ENCODE measurements at places on chromosomes 2 and 18.

DNA sequence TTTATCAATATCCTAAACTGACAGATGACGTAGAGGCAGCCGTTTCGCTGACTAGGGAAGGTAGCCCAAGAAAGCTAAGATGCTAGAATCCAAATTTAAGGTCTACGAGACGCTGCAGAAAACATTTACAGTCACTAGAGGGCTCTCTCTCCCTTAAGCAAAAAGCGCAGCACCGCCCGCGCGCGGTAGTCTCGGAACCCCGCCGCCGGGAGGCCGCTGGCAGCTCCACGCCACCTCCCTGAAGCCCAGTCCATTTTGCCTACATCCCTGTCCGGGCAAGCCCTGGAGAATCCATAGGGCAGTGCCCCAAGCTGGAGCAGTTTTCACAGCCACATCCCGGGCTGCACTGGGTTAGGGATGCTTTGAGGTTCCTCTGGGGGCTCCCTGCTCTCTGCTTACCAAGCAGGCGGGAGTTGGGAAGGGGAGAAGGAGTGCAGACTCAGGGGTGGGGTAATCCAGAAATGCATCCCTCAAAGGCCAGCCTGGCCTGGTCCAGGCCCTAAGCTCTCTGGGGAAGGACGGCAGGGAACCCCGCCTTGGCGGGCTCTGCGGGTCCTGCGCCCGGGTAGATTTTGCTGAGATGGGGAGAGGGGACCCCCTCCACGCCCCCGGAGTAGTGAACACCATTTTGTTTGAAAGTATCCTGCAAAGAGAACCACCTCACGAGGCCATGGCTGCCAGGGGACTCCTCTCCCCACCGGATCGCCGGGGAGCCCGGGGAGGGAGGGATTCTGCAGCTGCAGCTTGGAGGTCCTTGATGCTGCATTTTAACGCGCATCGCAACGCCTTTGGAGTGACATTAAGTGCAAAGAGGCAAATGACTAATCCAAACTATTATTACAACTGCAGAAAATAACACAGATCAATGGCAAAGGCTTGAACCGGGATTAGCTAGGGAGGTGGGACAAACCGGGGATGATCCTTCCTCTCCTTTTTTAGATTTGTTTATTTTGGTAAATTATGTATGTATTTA lies 1.3 kb upstream of the DPYSL5 start:
- H3K36me3 ChIP-seq = no peaks in the 10 kb centered on the region
- no peak overlapping the region for H3K27ac ChIP-seq
- peaks cover 37% of the 10 kb centered on the region for H3K4me1 ChIP-seq
- DNase-seq = no peak
- no peak overlapping the region for H3K4me3 ChIP-seq

DNA sequence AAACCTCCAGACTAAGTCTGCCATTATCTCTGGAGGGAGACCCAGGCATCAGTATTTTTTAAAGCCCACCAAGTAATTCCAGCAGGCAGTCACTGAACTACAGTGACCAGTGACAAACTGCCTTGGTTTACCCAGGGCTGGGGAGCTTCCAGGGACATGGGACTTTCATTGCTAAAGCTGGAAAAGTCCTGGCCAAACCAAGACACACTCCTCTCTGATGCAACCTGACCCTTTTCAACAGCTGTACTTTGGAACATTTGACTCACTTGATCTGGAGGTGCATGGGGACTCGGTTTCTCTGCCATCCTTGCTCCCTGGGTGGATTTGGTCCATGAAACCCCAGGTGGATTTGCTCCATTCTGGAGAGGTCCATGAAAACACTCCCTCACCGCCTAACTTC lies 7.0 kb downstream of the MRO start:
- H3K4me3 ChIP-seq = no peak overlapping the region
- no peak for DNase-seq
- no peak overlapping the region for H3K27ac ChIP-seq

- H3K4me1 ChIP-seq = no peaks in the 10 kb centered on the region
- H3K27ac ChIP-seq = no peak overlapping the region
Observed at GRCh38 chr2:227788561-227789018, 25.1 kb upstream of the CCL20 start.

DNA sequence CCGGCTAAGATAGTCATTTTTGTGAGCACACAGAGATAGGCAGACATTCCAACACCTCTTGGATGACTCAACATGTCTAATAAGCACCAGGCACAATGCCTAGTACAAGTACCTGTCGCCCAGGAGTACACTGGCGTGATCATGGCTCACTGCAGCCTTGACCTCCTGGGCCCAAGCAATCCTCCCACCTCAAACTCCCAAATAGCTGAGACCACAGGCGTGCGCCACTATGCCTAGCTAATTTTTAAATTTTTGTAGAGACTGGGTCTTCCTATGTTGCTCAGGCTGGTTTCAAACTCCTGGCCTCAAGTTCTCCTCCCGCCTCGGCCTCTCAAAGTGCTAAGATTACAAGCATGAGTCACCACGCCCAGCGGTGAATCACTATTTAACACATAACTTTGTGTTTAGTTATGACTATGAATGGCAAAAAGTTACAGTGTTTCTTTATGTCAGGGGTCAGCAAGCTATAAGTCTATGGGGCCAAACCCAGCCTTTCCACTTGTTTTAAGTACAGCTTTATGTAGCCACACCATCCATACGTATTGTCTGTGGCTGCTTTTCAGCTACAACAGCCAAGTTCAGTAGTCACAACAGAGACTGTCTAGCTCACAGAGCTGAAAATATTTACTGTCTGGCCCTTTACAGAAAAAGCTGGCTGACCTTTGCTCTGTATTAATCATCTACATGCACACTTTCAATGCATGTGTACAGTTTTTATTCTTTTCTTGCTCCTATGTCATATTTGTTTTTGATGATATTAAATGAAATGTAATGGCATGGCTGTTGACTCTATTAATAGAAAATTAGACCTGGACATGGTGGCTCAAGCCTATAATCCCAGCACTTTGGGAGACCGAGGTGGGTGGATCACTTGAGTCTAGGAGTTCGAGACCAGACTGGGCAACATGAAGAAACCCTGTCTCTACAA lies 18.7 kb downstream of the ORC2 start:
- no peak for DNase-seq
- H3K27ac ChIP-seq = no peak overlapping the region
- no peaks in the 10 kb centered on the region for H3K27me3 ChIP-seq
- H3K4me1 ChIP-seq = no peaks in the 10 kb centered on the region

- no peaks in the 10 kb centered on the region for H3K36me3 ChIP-seq
- H3K4me3 ChIP-seq = no peak overlapping the region
- no peak overlapping the region for H3K27ac ChIP-seq
- DNase-seq = no peak
- H3K4me1 ChIP-seq = no peaks in the 10 kb centered on the region
Observed at GRCh38 chr18:32262092-32262491, 72.3 kb downstream of the MEP1B start.

DNA sequence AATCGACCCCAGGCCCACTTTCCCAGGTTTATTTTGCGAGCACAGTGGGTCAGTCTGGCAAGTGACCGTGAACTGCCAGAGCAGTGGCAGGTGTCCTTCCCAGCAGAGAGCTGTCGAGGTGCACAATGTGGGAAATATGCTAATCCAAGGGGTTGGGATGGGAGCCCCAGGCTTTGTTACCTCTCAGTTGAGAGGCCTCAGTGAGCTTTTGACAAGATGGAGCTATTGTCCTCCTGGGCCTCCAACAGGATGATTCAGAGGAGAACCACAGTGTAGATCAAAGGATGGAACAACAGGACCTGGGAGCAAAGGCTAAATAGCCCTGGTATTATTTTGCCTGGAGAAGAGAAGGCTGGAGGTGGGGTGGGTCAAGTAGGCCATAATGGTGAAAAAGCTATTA lies 150.8 kb downstream of the NCKAP5 start:
- no peaks in the 10 kb centered on the region for H3K4me1 ChIP-seq
- H3K27ac ChIP-seq = no peak overlapping the region
- H3K4me3 ChIP-seq = no peak overlapping the region
- H3K27me3 ChIP-seq = no peaks in the 10 kb centered on the region
- no peak for DNase-seq

- no peak overlapping the region for H3K4me3 ChIP-seq
- no peaks in the 10 kb centered on the region for H3K36me3 ChIP-seq
- H3K4me1 ChIP-seq = no peaks in the 10 kb centered on the region
- H3K27me3 ChIP-seq = no peaks in the 10 kb centered on the region
- H3K27ac ChIP-seq = no peak overlapping the region
Observed at GRCh38 chr2:23302591-23302990, 82.4 kb upstream of the KLHL29 start.

DNA sequence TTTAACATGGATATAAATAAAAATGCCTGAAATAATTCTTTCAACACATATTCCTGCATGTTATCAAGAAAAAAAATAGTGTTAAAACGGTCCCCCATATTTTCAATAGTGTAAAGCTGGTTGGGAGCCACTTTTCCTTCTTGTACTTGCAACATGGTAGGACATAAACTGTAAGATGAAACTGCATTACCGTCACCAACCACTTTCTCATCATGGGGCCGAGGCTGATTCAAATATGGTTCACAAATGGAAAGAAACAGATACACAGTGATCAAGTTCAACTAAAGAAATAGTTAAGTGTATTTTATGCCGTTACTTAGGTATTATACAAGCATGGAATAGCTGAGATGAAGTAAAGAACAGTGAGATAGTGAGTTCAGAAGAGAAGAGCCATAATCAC lies 360.7 kb downstream of the ZEB2 start:
- H3K36me3 ChIP-seq = no peaks in the 10 kb centered on the region
- no peak overlapping the region for H3K27ac ChIP-seq
- no peak overlapping the region for H3K4me3 ChIP-seq
- H3K4me1 ChIP-seq = no peaks in the 10 kb centered on the region

DNA sequence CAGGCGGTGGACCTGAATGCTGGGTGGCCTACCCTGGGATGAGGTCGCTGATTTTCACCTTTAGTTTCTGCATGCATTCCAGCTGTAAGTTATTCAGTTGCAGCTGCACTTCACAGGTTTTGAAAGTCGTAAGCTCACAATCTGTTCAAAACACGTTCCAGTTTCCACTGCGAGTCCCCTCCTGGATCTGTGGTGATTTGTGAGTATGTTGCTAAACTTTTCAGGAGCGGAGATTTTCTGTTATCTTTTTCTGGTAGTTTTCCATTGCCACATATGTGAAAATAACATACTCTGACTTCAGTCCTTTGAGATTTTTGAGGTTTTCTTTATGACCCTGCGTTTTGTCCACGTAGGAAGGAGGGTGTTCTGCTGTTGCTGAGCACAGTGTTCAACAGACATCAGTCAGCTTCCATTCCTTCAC lies 102.1 kb downstream of the SNTG2 start:
- H3K27ac ChIP-seq = no peak overlapping the region
- DNase-seq = no peak
- H3K4me3 ChIP-seq = no peak overlapping the region
- H3K27me3 ChIP-seq = no peaks in the 10 kb centered on the region
- H3K4me1 ChIP-seq = no peaks in the 10 kb centered on the region
- no peaks in the 10 kb centered on the region for H3K36me3 ChIP-seq

DNA sequence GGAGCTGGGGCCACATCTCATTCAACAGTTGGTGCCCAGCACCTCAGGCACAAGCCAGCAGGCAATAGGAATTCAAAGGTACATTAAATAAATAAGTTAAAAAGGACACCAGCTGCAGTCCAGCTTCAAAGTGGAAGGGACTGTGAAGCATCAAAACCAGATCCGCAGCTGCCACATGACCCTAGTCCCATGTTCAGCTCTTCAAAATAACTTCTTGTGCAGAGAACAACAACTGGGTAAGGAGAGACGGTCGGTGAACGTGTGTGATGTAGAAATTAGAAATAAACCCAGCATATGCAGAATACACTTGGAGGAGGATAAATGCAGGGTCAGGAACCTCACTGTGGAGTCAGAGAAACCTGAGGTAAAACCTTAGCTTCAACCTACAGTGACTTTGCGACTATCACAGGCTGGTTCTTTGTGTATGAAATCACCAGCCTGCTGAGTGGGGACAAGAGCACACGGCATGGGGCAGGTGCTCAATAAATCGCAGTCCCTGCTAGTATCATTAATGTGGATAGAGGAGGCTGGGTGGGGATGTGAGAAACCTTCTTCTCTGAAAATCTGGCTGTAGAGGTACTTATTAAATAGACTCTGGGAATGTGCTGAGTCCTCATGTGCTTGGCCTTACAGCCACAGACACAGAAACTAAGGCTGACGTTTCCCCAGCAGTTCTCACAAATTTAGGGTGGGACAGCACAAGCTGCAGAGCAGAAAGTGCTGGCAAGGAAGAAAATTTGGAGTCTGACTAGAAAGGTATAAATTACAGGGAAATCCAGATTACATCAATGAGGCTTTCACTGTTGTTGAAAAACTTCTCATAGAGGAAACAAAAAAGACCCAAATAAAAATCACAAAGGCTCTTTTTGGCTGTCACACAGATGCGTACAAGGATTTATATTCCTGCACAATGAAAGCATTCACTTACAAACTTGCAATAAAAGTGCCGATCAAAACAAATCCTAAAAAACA lies 20.7 kb downstream of the FBXO15 start:
- no peaks in the 10 kb centered on the region for H3K4me1 ChIP-seq
- H3K36me3 ChIP-seq = no peaks in the 10 kb centered on the region
- no peak overlapping the region for H3K27ac ChIP-seq
- no peaks in the 10 kb centered on the region for H3K27me3 ChIP-seq
- DNase-seq = no peak

All from right atrium auricular region (tissue), 2 donors.